ENCODE measurements at places on chromosomes 3 and 15.

DNA sequence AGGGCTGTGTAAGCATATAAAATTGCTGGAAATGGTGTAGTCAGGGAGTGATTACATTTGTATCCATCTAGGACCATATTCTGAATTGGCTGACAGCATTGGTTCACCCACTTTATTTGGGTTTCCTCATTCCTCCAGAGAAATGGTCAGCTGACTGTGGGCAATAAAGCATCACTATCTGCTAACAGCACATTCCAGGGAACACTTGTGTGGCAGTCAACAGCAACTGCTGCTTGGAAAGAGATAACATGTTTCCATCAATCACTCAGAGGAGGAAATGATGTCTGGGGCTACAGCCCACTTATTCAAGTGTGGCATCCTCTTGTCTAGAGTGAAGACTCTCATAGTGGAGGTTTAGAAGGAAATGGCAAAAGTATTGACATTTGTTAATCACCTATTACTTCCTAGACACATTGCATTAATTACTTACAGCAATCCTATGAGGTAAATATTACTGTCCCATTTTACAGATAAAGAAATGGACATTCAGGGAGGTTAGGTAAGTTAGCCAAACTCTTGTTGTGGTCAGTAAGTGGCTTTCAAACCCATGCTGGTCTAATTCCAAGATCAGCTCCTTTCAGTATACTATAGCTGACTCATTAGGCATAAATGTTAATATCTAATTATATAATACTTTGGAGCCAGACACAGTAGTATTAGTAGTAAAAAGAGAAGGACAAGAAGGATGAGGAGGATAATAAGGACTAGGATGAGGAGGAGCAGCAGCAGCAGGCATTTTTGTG lies 247.8 kb downstream of the ALCAM start:
- DNase-seq: no peak

DNA sequence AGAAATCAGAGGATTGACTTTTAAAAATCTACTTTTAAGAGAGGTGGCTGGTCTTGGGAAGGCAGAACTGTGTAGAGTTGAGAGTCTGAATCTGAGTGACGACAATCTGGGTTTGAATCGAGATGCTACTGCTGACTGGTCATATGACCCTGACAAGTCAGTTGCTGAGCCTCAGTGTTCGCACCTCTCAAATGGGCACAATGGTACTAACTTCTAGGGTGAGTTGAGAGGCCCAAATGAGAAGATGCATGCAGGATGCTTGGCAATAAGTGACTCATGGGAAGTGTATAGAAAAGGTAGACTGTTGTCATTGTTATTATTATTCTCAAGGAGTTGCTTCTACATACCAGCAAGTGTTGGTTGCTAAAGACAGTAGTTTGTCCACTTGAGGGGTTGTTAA lies 10.3 kb downstream of the CACNA2D3 start:
- no peak for DNase-seq

DNA sequence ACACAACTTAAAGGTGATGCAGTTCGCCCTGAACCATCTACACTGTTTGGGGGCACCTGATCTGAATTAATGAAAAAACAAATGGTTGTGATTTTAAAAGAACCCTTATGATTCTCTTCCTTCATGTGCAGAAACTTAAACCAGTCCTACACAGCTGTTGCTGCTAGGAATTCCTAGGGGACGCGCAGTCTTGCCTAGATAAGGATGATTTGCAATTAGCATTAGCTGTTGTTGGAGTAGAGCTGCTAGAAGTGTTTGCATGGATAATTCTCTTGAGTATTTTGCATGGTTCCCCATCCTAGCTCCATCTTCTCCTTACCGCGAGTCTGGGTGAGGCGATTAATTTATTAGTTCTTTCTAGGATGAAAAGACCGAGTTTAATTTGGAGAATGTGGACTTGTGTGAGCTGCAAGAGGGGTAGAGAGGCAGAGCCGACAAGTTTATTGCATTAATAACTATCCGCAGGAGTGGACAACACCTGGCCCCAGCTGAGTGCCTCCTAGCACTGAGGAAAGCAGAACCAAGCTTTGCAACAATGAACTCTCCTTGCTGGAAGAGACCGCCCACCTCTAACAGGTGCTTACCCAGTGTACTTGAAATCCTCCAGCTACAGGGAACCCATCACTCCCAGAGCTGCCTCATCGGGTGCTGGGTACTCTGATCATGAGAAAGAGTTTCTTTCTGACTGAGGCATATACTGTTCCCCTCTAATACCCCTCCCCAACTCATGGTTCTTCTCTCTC lies 75.0 kb upstream of the WNT7A start:
- no peak for DNase-seq

GRCh38 chr3:192915304-192915703 lies 2.4 kb downstream of the MB21D2 start:
- no peak for DNase-seq

- DNase-seq: no peak
These were observed 45.2 kb downstream of the CGGBP1 start for GRCh38 chr3:88013592-88013991.

GRCh38 chr15:44801364-44801763 lies 65.0 kb downstream of the TRIM69 start:
- DNase-seq: no peak

- DNase-seq: no peak
These were observed 1044.7 kb downstream of the IGSF11 start for GRCh38 chr3:117989982-117990381.

DNA sequence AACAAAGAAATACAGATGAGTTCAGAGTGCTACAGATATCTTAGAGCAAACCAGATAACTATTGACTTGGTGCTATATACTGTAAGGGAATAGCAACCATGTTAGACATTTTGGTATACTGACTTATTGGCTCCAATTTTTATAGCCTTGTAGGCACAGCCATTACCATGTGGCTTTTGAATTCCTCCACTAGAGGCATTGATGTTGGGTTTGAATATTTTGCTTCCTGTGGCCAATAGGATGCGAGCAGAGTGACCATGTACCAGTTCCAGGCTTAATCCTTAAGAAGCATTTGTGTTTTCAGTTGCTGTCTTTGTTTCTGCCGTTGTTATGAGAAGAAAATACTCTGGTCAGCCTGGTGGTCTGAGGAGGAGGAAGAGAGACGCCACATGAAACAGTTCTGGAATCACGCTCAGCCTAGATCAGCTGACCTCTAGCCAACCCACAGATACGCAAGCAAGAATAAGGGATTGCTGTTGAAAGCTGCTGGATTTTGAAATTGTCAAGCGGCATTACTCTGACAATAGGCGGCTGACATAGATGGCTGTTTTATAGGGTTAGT lies 109.4 kb upstream of the TNIK start:
- no peak for DNase-seq

DNA sequence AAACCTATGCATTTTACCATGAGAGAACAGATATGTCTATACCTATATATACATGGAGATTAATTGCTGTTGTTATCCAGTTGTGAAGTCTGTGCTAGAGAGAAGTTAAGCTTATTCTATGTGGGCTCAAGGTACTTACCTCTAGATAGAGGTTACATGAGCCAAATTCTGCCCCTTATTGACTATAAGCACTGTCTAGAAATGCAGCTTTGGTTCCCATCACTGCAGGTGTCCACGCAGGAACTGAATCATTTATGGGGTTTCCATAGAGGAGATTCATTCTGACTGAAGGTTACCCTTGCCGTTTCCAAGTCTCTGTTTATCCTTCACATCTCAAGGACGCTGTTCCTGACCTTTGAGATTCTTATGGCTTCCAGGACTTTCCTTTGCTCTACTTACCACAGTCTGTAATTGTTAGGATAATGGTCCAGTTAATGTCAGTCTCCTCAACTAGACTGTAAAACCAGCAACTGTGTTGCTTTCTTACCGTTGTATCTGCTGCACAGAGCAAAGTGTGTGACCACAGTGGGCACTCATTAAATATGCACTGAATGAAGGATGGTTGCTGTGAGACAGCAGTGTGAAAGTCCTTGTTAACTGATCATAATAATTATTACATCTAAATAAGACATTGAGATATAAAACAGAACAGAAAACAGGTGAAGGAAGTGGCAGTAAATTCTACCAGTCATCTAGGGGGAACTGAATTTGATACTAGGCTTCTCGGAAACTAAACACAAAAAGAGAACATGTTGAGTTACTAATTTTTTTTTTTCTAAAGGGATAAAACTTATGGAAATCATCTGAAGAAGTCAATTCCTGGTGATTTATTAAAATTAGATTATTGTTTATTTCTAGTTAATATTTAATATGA lies 44.0 kb upstream of the BCL6 start:
- DNase-seq: no peak

- no peak for DNase-seq
These were observed 547.6 kb downstream of the NLGN1 start for GRCh38 chr3:173945170-173945569.

DNA sequence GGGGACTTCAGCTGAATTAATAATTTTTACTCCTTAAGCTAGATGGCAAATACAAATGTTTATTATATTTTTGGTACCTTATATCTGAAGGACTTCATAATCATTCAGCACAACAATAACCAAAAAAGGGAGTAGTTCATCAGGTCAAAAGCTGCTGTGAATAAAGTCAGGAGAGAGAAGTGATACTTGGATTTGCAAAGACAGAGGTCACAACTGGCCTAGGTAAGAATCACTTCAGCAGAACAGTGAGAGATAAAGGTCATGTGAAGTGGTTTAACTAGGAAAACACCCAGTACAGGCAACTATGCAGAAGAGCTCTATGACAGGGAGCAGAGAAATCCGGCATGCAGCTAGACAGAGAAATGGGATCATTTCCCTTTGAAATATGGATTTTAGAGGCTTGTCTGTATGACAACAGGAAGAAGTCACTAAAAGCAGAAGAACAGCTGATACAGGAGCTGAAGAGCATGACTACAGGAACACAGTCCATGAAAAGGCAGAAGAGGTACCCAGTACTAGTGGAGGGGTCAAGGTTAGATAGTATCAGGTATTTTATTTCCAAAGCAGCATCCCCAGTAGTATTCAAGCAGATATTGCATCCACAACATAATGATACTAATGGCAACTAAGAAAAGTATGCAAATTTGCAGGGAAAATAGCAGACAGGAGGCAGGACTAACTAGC lies 25.7 kb downstream of the ZMAT3 start:
- DNase-seq: no peak

GRCh38 chr3:71465371-71466036 lies 118.0 kb downstream of the FOXP1 start:
- no peak for DNase-seq

- peak; percentile 88 for DNase-seq
These were observed 525.5 kb upstream of the CFAP20DC start for GRCh38 chr3:59575113-59576001.

DNA sequence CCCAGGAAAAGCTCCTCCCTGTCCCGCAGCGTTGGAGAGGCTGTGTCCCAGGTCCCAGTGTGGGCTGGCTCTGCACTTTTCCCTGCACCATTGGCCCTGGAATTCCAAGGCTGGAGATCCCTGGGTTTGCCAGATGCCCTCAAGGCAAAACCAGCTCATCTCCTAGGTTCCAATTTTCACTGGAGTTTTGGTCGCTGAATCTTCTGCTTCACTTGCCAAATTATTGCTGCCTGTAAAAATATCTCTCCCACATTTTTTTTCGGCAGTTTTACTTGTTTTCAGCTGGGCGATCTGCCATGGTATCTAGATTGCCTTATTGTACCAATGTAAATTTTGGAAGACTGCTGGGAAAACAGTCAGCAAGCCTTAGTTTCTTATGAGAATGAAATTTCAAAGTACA lies 150.9 kb upstream of the ATP10A start:
- DNase-seq: no peak

DNA sequence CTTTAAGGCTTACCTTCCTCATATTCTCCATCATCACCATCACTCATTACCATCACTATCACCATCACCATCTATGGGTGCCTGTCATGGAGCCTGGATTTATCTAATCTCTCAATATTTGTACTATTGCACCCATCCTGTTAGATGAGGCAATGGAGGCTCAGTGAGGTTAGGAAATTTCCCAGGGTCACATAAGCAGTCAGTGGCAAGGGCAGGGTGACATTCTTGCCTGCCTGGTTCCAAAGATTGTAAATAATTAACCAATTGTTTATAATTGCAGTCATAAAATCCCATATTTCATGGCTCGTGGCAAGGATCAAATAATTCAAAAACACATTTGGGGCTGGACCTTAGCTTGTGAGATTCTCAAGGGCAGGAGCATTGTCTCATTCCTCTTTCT lies 55.2 kb downstream of the MGLL start:
- no peak for DNase-seq

- DNase-seq: no peak
These were observed 9.2 kb downstream of the SHQ1 start for GRCh38 chr3:72839057-72839456.

GRCh38 chr3:100465892-100466777 lies 26.3 kb upstream of the TMEM45A start:
- DNase-seq: no peak

DNA sequence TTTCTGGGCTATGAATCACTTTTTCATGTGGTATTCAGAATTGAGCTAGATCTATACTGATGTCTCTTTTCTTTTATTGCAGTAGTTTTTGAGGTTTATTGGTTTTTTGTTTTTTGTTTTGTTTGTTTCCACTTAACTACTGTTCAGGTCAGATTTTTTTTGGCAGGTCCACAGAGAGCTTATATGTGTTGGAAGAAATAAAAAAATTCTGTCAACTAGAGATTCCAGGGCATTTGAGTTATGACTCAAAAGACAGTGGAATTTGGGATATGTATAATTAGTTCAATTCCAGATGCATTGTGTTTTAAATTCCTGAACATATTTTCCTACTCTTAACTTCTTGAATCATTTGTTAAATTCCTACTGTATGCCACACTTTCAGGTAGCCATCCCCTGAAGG lies 727.2 kb downstream of the SI start:
- DNase-seq: no peak

DNA sequence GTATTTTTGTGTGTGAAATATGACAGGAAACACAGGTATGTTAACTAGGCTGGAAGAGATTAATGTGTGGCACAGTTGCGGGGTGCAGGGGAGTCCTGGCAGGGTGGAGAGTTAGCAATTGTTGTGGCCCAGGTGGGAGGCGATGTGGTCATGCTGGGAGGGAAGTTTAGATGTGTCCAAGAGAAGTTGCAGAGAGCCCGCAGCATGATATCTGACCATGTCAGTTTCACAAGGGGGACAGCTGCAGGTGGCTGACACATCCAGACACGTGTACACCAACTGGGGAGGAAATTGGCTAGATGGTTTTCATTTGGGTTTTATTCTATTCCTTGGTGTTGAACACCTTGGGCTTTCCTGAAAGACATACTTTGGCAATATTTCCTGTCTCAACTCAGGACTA lies 172.8 kb upstream of the RGMA start:
- no peak for DNase-seq

GRCh38 chr3:11288786-11289637 lies 16.8 kb downstream of the ATG7 start:
- DNase-seq: no peak

- DNase-seq: no peak
These were observed 83.1 kb downstream of the CGGBP1 start for GRCh38 chr3:87975716-87976115.

- DNase-seq: no peak
These were observed 155.0 kb upstream of the GPR149 start for GRCh38 chr3:154584974-154585373.

GRCh38 chr15:67054676-67055075 lies 10.7 kb upstream of the SMAD3 start:
- DNase-seq: no peak
